T-helper 2 cell treated with Interferon-gamma antibody and Interleukin-4, amounts not matched to agents 5 μg/mL and 100 μg/mL, for 36 hours (primary cell): ENCODE measurements at places on chromosomes 7 and 10.

- no peak for DNase-seq
Observed at GRCh38 chr7:27148031-27148755, 619 bp upstream of the HOXA6 start.

GRCh38 chr10:33869028-33869427, 534.6 kb upstream of the NRP1 start:
- DNase-seq = no peak

- no peak for DNase-seq
Observed at GRCh38 chr7:24214670-24215069, 69.3 kb upstream of the NPY start.

- DNase-seq = no peak
Observed at GRCh38 chr10:116138897-116139296, 134.1 kb downstream of the GFRA1 start.

GRCh38 chr7:155267023-155267422, 30.7 kb upstream of the INSIG1 start:
- no peak for DNase-seq

GRCh38 chr10:71780719-71781118, 7.4 kb upstream of the VSIR start:
- no peak for DNase-seq

GRCh38 chr7:131106681-131107336, 220.9 kb upstream of the MKLN1 start:
- peak; percentile 33 for DNase-seq

DNA sequence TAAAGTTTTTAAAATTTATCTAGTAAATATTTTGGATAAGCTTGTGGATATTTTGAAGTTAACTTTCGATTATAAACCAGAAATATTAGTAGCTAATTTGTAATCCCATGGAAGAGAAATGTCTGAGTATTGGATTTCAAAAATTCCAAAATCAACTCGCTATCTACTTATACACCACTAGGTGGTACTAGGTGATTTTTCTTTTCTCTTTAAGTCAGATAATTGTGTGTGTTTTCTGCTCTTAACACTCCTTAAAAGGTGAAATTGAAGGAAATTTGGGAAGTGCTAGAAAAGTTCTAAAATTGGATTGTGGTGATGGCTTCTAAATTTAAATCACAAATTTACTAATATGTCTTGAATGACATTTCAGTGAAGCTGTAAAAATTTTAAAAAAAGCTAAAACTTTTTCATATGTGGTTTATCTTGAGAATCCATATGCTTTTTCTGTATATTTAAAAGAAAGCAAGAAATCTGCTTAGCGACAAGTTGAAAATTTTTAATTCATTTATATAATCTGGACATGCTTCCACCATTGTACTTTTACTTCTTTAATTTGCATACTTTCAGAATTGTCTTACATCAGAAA, 90.2 kb downstream of the IPMK start:
- no peak for DNase-seq

- DNase-seq = no peak
Observed at GRCh38 chr10:97711640-97712572, 1.6 kb upstream of the MARVELD1 start.

- no peak for DNase-seq
Observed at GRCh38 chr7:24478137-24478655, 95.1 kb upstream of the PALS2 start.

- no peak for DNase-seq
Observed at GRCh38 chr7:134420424-134421125, 38.3 kb downstream of the AKR1B1 start.

GRCh38 chr7:149060156-149060555, 30.4 kb downstream of the ZNF786 start:
- no peak for DNase-seq

DNA sequence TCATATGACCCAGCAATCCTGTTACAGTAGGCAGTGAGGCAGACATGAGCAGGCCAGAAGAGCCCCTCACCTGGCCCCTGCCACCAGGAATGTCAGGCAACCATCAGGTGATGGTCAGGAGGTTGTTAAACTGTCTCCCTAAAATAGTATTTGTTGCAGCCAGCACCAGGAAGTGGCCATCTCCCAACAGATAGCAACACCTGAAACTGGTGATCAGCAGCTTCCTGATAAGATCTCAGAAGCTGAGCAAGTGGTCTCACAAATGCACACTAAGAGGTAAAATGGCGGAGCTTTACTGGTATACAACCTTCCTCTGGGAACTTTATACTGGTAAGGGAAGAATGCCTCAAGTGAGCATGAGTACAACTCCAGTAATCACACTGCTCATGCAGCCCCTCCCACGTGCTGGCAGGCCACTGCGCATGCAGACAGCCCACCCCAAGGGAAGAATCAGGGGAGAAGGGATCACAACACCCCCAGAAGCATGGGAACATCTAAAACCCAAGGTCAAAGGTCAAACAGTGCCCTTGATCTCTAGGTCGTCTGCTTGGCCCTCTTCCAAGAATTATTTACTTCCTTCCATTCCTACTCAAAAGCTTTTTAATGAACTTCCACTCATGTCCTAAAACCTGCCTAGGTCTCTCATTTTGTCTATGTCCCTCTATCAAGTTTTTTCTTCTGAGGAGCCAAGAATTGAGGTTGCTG, 133.5 kb downstream of the DOCK4 start:
- no peak for DNase-seq

GRCh38 chr7:142516038-142516501, 233.2 kb upstream of the PRSS1 start:
- no peak for DNase-seq

DNA sequence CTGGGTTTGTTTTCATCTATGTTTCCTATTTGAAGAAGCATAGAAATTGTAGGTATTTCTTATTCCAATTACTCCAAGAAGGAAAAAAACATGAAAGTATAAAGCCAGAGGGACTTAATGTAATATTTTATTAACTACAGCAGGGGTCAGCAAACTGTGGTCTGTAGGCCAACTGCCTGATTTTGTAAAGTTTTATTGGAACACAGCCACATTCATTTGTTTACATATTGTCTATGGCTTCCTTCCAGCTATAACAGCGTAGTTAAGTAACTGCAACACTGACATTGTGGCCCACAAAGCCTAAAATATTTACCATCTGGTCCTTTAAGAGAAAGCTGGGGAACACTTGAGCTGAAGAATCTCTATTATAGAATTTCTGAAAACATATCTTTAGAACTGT, 306.2 kb downstream of the BICC1 start:
- no peak for DNase-seq

DNA sequence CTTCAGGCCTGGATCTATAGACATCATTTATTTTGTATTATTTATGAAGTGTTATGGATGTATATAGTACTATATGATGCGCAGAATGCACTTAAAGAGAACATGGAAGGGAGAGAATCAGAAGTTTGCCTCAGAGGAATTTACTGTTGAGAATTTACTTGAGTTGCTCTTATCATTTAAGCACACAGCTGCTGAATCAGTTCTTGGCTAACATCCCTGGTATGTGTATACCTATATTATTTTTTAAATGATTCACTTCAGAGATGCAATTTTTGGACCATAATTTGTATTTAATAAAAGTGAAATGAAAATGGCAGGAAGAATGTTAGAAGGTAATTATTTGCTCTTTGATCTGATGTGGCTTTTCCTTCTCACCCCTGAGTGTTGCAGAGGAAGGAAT, 191.6 kb downstream of the BICC1 start:
- no peak for DNase-seq

DNA sequence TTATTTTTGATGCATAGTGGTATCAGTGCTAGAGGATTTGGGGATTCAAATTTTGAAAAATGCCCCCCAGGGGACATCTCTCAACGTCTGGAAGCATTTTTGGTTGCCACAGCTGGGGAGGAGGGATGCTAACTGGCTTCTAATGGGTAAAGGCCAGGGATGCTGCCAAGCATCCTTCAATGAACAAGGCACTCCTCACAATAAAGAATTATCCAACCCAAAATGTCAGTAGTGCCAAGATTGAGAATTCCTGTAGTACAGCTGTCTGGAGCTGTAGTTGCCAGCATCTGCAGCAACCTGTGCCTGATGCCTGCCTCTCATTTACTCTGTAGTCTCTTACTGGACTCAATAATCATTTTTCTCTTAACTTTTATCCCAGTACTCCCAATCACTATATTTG, 53.5 kb downstream of the SEPTIN7 start:
- DNase-seq = no peak

- DNase-seq = no peak
Observed at GRCh38 chr7:84612981-84613681, 418.5 kb upstream of the SEMA3A start.

DNA sequence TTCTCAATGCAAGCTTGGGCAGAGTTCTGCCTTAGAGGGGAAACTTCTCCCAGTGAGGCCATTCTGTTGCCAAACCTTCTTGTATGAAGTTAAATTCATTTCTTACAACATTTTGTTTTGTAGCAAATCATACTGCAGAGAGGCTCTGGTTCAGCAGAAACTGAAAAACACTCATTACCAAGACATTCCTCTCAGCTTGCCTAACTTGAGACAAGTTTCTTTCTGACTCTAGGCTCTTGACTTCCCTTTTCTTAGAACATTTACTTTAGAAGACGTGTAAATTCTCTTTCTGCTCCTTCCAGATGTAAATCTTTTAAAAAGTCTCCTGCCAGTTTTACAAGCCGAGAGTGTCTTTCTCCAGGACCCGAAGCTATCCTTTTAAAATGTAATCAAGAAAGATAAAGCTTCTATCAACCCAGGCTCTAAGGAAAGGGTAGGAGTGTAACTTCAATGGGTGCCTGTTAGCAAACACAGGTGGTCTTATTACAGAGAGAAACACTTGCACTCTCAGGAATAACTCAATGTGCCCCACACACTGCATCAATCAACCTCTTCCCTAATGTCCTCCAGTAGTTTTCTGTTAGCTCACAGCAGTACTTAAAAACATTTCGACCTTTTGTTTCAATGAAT, 80.5 kb upstream of the TAS2R16 start:
- no peak for DNase-seq
